ENCODE measurements at places on chromosomes 12 and 14.

GRCh38 chr14:65228956-65229747, 126.8 kb upstream of the MAX start:
- no peak for DNase-seq

DNA sequence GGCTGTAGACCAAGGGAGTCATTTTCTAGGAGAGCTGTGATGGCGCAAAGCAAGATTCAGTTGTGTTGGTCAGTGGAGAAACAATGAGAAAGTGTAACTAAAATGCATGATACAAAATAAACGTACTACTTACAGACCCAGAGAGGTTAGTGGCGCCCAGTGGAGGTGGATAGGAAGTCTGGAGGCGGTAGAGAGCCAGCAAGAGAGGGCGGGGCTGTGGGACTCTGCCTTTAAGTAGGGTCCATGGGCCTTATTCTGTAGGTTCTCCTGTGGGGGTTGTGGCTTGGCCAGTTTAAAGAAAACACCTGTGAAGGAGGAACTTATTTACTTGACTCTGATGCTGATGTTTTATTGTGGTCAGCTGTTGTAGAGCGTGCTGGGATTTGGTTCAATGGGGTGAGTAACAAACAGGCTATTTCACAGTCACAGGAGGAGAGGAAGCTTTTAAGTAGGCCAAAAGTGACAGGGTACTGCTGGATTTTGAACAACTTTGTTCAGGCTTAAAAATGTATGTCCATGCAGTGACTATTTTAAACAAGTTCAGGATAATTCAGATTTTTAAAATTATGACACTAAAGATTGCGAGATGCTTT, 1097.7 kb downstream of the TMTC2 start:
- no peak for DNase-seq

- DNase-seq = no peak
Measured at GRCh38 chr12:58818546-58818945, 101.8 kb downstream of the LRIG3 start.

DNA sequence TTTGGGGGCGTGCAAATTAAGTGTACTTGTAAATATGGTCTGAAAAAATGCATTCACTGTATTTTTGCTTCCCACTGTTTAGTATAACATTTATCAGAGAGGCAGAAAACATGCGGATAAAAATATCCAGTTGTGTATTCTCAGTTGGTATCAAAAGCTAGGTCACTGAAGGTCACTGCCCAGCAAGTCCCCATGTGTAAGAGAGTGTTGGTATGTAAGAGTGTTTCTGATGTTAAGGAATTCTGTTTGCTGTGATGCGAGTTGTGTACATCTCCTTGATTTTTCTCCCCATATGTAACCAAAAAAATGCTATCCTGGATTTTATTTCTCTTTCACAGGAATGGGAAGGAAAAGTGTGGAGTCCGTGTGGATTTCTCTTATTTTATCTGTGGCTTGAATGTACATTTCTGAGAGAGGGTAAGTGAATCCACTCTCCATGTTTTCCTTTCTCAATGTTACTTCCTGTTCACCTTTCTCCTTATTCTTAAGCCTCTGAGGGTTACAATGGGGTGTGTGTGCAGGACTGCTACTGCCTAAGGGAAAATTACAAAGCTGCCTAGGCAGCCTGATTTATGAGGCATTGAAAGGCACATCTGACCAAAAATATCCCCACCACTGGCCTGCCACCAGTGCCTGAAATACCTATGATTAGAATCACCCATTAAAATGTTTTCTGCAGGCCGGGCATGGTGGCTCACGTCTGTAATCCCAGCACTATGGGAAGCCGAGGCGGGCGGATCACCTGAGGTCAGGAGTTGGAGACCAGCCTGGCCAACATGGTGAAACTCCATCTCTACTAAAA, 97.9 kb upstream of the USP44 start:
- DNase-seq = no peak

DNA sequence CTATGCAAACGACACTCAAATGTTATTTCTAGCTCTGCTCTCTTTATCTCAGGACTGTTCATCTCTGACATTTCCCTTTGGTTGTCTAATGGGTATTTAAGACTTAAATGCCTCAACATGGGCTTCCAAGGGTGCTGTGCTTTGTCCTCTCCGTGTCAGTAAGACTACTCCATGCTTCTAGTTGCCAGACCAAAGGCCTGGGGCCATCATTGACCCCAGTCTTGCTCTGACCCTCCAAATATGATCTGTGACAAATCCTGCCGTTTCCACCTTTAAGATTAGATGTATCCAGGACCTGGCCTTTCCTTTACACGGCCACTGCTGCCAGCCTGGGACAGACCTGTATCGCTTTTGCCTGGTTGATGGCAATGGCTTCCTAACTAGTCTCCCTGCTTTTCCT, 126.3 kb upstream of the DYRK2 start:
- DNase-seq = no peak

DNA sequence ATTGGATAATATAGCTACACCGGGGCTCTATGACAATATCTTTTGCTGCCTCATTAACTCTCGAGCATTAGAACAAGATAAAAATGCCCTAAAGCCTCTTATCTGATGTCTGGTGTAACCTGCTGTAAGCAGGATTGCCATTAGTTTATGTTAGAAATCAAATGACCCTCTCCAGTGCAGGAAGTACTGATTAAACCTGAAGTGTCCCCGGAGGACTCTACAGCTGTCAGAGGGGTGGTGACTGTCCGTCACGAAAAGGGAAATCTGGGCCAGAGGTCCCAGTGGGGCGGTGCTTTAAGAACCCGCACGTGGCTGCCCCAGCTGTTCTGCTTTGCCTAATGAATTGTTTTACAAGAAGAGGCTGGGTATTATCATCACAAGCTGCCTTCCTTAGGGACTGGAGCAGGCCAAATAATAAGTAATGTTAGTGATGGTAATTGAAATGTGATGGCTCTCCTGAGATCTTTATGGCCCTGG, 55.7 kb downstream of the LIN52 start:
- no peak for DNase-seq

- DNase-seq = peak; percentile 15
Measured at GRCh38 chr14:55107766-55108554, 21.1 kb upstream of the LGALS3 start.

GRCh38 chr12:69844836-69845235, 19.8 kb downstream of the MYRFL start:
- no peak for DNase-seq

DNA sequence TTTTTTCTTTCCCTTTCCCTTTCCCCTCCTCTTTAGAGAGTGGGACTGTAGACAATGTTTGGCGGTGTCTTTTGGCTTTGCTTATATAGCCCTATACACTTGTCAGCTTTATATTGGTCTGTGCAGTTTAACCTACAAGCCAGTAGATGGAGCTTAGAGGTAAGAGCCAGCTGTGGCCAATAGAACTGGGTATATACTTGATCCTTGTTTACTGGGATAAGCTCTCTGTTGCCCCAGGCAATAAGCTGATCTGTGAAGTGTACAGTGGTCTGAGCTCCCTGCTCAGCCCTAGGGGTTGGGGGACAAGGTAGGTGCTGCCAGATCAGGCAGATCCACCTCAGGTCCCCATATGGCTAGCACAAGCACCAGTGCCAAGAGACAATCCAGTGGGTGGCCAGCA, 434.1 kb downstream of the NOVA1 start:
- DNase-seq = no peak

DNA sequence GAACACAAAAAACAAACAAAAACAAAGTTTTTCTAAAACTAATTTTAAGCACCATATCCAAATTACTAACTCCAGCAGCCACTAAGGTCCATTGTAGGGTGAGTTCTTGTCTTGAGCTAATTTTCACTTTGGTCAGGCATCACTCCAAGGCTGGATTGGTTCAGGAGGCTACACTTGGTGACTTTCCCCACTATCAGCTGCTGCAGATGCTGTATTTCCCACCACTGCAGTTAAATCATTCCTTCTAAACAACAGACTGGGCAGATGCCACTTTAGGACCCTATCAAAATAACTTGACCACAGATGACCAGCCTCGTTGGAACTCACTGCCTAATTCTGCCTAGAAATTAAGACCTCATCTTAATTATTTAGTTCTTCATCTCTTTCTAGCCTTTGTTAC, 140.5 kb downstream of the SLC16A7 start:
- DNase-seq = no peak

GRCh38 chr14:72752034-72752412, 141.9 kb downstream of the DPF3 start:
- no peak for DNase-seq

- no peak for DNase-seq
Measured at GRCh38 chr14:21133901-21134300, 22.0 kb downstream of the OR5AU1 start.

DNA sequence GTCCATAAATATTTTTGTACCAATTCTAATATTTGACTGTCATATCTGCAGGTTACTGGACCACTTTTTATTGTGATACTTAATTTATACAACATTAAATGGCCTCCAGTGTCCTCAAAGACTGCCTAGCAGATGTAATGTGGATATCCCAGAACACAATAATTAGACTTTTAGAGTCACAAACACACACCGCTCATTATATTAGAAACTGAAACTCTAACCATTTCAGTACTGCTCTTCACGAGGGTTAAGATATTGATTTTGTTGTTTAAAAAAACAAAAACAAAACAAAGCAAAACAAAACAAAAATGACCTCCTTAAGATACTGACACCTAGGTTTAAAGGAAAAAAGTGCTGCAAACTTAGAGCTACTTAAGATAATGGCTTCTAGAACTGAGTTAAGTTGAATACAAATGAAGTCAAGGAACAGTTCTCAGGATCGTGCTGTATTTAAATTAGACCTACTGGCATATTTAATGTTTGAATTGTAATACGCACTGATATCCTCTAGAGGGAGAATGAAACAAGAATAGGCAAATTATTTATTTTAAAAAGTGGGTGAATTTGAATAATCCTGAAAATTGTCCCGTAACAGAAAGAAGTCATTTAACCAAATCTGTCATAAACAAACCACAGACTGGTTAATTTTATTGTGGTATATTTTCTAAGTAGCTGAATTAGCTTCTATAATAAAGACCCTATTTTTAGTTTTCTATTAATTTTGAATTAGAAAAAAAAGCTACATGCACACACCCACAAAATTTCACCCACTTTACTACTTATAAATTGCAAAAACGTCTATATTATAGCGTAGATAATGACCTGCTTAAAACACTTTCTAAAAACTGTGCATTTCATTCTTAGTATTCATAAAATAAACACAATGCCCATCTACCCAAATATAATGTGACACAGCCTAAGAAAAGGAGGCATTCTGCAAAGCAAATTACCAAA, 395.2 kb upstream of the DCN start:
- no peak for DNase-seq

DNA sequence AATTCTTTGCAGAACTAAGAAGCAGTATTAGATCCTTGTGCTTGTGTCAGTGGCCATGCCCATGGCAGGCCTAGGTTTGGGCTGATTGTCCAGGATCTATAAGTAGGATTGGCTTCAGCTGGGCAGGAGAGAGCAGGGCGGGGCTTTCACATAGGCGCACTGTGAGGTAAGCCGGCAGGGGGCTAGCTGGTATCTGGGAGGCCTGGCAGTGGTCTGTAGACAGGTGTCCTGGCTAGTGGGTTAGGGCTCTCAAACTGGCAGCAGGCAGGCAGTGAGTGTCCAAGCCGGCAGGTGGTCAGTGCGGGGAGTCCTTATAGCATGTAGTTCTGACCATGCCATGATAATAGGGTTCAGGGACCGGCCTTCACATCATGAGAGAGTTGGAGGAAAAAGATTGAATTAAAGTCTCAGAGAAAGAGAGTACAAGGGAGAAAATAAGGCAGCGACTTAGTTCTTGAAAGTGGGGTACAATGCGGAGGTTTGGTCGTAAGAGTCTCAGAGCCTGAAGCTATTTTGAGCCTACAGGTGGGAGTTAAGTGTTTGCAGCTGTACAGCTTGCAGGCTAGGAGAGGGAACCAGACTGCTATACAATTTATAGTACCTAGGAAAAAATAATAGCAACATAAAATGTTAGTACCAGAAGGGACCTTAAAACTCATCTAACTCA, 137.4 kb downstream of the TPH2 start:
- DNase-seq = no peak

GRCh38 chr12:57712701-57713100, 18.8 kb downstream of the OS9 start:
- DNase-seq = no peak

DNA sequence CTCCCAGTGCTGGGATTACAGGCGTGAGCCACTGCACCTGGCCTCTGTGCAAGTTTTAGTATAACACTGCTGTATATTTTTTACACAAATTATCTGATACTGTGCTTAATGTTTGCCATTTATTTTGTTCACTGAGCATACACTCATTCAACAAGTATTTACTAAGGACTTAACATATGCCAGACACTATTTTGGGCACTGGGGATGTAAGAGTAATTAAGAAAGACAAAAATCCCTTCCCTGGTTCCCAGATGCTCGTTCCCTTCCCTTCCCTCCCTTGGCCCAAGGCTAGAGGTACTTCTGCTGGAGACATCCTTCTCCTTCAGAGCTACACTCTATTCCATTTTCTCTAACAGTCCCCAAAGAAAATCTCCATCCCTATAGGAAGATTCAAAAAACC, 12.5 kb downstream of the CIT start:
- no peak for DNase-seq

DNA sequence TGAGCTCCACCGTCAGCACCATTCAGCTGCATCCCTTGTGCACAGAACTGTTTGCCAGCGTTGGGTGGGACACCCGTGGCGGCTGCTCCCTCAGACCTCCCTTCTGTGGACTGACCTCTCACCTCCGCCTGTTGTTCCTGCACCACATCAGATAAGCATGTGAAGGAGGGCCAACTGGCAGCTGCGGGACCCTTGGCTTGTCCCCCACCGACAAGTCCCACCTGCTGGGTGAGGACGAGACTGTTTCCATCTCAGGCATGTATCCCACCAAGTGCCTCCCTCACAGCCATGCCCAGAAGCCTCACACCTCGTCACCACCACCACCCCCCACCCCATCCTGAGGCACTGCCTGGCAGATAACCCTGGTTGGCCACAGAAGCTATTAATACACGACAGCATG, 18.6 kb upstream of the TEAD4 start:
- no peak for DNase-seq

DNA sequence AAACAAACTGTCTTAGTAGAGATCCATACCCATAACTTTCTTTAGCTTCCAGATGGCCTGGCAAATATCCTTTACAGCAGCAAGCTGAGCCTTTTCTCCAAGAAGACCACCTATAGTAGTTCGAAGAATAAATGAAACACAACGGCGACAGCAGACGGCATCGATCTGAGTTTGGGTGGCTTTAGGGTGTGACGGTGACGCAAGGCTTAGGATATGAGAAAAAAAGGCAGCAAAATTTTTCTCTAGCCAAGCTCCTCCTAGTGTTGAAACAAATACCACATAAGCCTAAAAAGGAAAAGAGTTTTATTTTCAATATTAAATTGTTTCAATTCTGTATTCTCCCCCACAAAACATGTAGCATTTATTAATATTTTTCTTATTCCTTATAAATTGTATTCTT, 33.3 kb downstream of the HEATR5A start:
- DNase-seq = no peak

- no peak for DNase-seq
Measured at GRCh38 chr12:104575442-104576186, 118.9 kb downstream of the CHST11 start.

- peak; percentile 60 for DNase-seq
Measured at GRCh38 chr14:75303381-75303789, 24.8 kb downstream of the FOS start.

DNA sequence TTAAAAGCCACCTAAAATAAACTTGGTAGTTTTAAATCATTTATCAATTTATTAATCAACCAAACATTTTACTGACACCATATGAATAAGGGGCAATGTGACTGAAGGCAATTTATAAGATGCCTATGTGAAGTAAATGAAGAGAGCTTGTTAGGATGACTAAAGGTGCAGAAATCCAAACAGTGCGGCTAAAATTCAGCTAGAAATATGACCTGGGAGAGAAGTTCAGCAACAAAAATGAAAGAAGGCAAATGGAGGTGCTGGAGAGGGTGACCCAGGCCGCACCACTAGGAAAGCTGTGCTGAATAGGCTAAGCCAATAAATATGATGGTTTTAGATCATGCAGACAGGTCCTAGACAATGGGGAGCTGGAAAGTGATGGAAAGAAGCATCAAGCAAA, 403.7 kb downstream of the BTG1 start:
- no peak for DNase-seq
